ENCODE measurements at places on chromosomes 1 and 21.

- peak; percentile 17 for DNase-seq
These were observed 7.9 kb downstream of the CD53 start for GRCh38 chr1:110880708-110881374.

DNA sequence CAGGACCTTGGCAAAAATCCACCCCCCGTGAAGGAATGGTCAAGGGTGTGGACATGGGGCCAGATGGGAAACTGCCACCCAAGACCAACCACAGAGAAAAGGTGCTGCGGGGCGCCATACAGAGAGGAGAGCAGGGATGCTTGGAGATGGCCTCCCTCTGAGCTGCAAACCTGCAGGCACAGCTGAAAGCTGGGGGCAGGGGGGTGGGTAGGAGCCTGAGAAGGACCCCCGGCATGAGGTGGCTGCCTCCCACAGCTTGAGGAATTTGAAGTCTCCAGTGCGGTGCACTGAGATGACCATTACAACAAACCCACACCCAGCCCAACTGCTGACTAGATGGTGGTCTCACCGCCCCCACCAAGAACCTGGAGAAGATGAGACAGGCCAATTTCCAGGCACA is 84.8 kb downstream of the WDR4 start:
- no peak for DNase-seq

- no peak for DNase-seq
These were observed 36.7 kb downstream of the CRB1 start for GRCh38 chr1:197304638-197305200.

DNA sequence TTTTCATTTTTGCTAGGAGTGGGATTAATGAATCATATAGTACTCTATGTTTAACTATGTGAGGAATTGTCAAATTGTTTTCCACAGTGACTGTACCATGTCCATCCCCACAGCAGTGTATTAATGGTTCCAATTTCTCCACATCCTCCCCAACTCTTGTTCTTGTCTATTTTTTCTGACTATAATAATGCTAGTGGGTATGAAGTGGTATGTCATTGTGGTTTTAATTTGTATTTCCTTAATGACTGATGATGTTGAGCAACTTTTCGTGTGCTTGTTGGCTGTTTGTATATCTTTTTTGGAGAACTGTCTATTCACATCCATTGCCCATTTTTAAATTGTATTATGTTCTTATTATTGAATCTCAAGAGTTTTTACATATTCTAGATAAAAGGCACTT is 10.0 kb upstream of the KPRP start:
- no peak for DNase-seq

DNA sequence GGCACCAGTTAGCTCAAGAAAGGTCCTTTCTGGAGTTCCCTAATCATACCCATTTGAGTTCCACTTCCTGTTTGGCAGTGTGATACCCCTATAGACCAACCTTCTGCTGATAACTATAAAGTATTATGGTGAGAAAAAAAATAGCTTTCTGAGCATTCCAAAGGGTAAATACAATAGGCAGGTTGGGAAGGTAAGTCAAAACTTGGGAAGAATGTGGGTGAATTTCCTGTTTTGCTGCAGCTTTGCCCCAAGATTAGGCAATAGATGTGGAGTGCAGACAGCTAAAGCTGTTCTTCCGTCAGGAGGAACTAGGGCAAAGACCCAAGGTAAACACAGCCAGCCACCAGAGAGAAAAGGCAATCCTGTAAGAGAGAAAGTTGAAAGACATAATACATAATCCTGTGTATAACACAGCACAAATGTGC is 49.9 kb upstream of the GUCA2A start:
- DNase-seq = no peak

DNA sequence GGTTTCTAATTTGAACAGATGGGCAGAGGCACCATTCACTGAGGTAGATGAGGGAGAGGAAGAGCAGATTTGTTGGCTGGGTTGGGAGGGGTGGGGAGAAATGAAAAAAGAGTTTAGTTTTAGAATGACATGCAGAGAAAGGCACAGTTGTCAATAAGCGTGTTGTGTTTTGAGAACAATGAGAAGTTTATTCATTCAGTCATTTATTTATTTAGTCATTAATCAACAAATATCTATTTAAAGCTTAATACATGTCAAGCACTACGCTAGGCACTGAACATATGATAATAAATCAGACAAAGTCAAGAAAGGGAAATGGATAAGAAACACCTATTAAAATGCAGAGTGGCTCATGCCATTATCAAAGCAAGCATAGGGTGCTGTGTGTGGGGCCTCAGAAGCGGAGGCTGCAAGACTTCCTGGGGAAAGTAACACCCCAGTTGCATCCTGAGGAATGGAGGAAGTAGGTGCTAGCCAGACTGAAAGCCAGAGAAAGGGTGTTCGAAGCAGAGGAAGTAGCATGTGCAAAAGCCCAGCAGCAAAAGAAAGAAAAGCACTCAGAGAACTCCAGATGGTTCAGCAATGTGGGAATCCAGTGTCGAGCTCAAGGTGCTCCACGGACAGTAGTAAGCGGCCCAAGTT is 114.1 kb downstream of the RNF220 start:
- DNase-seq = no peak

DNA sequence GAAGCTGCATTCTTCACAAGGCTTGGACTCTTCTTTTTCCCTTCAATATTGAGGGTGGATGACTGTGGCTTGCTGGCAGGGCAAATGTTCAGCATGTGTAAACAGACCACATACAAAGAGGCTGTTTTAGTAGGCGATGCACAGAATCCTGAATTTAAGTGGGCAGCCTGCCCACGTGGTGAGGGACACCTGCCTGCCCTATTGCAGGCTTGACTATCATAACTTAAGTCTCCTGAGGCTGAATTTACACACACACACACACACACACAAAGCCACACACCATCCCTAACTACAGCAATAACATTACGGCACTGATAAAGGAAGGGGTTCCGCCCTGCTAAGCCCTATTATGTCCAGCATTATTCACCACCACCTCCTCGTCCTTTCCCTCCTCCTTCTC is 15.9 kb downstream of the SYT2 start:
- no peak for DNase-seq

- DNase-seq = peak; percentile 56
These were observed 12.7 kb downstream of the EFNA3 start for GRCh38 chr1:155091071-155092051.

DNA sequence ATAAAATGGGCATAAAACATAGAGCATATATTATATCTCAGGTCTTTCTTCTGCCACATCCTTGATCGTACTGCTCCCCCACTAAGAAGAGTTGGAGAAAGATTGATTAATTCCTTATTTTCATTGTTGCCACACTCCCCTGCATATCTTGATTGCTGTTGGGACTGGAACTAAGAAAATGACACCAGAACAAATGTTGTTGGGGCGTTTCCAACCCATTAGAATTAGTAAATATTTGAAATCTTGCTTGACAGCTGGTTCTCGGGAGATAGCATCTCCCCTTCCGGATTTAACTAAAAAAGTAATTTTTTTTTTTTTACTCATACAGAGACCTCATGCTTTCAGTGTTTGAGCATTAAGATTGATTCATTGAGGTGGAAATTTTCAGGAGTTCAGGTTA is 493.0 kb upstream of the PLXNA2 start:
- no peak for DNase-seq

DNA sequence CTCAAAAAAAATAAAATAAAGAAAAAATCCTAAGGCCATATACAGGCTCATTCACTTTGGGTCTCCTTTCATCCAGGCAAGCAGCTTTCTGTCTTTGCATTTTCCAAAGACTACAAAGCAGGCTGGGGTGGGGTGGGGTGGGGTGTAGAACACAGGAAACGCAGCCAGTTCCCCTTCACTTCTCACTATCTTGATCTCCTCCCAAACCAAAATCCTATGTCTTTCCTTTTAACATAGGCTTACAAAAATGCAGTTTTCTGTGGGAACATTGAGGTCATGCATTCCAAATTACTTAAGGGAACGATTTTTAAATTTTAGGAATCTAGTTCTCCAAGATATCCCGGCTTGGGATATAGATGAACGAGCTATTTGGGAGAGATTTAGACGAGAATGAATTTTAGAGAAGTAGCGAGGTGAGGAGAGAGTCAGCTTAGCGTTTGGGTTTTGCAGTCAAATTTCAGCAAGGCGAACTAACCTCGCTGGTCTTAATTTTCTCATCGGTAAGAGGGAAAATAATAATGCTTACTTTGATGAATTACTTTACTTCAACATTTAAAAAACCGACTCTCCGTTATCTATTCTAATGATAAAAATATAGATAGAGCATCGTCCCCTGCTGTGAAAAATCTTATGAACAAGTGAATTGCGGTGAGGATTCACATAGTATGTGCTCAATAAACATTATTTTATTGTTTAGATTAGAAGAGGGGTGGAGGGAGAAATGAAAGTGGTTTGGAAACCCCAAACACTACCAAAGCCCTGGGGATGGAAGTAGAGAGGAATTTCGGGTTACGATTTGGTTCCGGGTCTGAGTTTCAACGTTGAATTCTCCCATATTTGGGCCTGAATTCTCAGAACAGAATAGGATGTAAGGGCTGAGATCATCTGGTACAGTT is 735 bp upstream of the STX12 start:
- DNase-seq = no peak

- no peak for DNase-seq
These were observed 25.2 kb upstream of the C1orf174 start for GRCh38 chr1:3925256-3925655.

- DNase-seq = no peak
These were observed 6.8 kb upstream of the LAPTM5 start for GRCh38 chr1:30764396-30764795.

DNA sequence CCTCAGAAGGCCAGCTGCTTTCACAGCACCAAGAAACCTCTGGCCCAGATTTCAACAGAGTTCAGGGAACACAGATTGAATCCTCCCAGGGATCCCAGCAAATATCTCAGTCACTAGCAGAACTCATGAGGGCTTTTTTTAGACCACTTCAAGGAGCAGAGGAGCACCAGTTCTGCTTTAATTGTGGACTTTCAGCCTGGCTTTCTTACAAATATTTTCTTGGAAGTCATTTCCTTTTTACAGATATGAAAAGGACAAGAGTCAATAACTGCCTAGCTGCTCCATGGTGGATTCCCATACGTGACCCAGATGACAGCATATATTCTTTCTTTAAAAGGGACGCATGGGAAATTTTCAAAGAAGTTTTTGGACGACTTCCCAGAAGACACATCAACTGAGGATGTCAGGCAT is 6.4 kb upstream of the LRRC8B start:
- no peak for DNase-seq

GRCh38 chr1:100414693-100415497 is 62.6 kb downstream of the CDC14A start:
- DNase-seq = no peak

GRCh38 chr1:227363825-227364224 is 45.5 kb upstream of the CDC42BPA start:
- no peak for DNase-seq

DNA sequence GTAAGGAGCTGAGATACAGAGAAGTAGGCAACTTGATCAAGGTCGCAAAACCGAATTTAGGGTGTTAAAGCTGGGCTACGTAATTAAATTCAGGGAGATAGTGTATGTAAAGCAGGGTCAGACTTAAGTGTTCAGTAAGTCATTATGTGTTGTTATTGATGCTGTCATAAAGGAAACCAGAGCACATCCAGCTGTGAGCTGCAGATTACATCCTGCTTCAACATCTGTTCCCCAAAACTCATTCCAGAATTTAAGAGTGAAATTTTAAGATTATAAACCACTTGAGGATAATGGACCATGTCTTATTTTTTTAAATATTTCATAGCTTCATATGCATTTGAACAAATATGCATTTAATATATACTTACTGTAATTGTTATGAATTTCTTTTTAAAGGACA is 49.7 kb downstream of the IVNS1ABP start:
- DNase-seq = no peak

DNA sequence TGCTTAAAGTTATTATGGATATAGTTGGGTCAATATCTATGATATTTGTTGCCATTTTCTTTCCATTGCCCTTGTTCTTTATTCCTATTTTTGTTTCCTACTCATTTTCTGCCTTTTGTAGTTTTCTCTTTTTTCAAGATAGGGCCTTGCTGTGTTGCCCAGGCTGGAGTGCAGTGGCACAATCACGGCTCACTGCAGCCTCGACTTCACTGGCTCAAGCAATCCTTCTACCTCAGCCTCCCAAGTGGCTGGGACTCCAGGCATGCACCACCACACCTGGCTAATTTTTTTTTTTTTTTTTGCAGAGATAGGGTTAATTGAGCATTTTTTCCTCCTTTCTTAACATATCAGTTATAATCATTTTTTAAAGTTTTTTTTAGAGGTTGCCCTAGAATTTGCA is 92.7 kb downstream of the TOMM20 start:
- DNase-seq = no peak

- DNase-seq = no peak
These were observed 70.1 kb upstream of the GORAB start for GRCh38 chr1:170461762-170462384.

DNA sequence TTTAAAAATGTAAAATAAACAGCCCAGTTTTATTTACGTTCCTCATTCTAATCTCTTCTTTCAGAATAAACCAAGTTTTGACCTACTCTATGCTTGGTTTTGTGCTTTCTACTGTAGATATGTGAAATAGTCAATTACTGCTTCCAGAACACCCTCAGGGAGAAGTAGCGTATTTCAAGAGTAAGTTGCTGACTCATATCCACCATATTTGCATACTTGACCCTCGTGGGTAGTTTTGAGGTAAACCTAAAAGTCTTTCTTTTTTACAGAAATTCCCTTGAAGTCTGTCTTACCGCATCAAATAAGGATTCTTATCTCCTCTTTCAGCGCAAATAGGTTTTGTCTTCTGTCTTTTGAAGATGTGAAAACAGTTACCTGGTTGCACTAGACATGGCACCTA is 1.4 kb upstream of the OR2L3 start:
- no peak for DNase-seq

- no peak for DNase-seq
These were observed 53.6 kb downstream of the IRF2BP2 start for GRCh38 chr1:234556245-234556943.

- DNase-seq = no peak
These were observed 83.6 kb downstream of the SLC66A1 start for GRCh38 chr1:19395678-19396192.

- no peak for DNase-seq
These were observed 281.9 kb upstream of the ZRANB2 start for GRCh38 chr1:71362691-71363090.

- DNase-seq = no peak
These were observed 25.0 kb upstream of the CCDC27 start for GRCh38 chr1:3727042-3727824.
